ENCODE measurements at places on chromosomes 1 and 21. TPM values are rescaled to one million over a fixed set of nuclear protein-coding genes. Genes with fewer than 3 reads are reported as not detected.

The PLA2G4A gene
- 1.9 TPM for total RNA-seq

The SAMD11 gene
- total RNA-seq: 9.5 TPM

DNA sequence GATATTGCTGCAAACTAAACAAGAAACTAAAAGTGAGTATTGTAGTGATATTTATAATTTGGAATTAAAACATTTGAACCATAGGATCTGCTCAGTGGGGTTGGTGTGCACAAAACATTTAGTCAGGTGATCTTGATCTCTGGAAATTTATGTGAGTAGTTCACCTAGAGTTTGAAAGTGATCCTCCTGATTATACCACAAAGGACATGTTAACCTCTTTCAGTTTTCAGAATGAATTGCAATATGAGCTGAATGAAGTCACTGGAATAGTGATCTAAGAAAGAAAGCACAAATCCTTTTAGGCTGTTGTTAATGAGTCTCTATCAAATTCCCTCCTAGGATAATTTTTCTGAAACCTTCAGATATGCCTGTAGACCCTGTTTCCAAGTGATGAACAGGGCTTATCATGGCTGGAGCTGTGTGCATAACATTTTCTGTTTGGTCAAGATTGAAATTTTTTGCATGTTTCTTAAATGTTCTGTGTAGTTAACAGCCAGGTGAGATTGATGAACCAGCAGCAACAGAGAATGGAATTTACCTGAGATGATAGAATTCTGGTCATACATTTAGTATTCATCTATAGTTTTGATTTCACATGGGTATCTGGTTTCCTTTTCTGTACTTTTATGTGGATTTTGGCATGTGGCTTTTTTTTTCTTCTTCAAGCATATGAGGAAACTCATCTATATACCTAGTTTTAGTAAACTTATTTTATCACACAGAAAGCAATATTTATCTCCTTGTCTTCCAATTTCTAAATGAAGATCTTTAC lies 25.5 kb downstream of the CDC14A start:
- H3K4me1 ChIP-seq: no peaks in the 10 kb centered on the region
- no peaks in the 10 kb centered on the region for H3K36me3 ChIP-seq
- no peak overlapping the region for H3K27ac ChIP-seq
- no peak overlapping the region for H3K4me3 ChIP-seq

DNA sequence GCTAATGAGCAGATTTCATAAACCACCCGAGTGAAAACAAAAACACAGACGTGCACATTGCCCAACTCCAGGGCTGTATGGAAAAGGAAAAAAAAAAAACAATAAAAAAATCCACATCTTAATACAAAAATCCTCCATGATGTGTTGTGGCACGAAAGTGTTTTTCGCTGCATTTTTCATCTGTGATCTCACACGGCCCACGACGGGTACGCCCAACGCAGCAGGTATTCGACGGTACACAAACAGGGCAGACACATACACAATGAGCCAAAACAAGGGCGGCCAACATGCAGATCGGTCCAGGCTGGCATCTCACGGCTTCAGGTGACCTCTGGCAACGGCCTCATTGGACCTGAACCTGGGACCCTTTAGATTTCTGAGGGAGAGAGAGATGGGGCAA lies 31.1 kb downstream of the CASZ1 start:
- no peak overlapping the region for H3K27ac ChIP-seq
- DNase-seq: no peak
- H3K4me1 ChIP-seq: no peaks in the 10 kb centered on the region
- no peaks in the 10 kb centered on the region for H3K27me3 ChIP-seq

GRCh38 chr1:51488372-51489050 lies 30.6 kb downstream of the EPS15 start:
- no peaks in the 10 kb centered on the region for H3K4me1 ChIP-seq
- no peaks in the 10 kb centered on the region for H3K36me3 ChIP-seq
- no peak overlapping the region for H3K4me3 ChIP-seq
- no peaks in the 10 kb centered on the region for H3K27me3 ChIP-seq
- no peak overlapping the region for H3K27ac ChIP-seq

- peaks cover 2% of the 10 kb centered on the region for H3K4me1 ChIP-seq
- DNase-seq: peak; percentile 34
- H3K27me3 ChIP-seq: no peaks in the 10 kb centered on the region
Observed at GRCh38 chr1:193019442-193020026, 39.6 kb downstream of the UCHL5 start.

Measured in astrocyte (in vitro differentiated cells and primary cell).